Right lobe of liver (tissue), 6 donors: ENCODE measurements at places on chromosomes 5 and 9. TPM values are rescaled to one million over a fixed set of nuclear protein-coding genes. Genes with fewer than 3 reads are reported as not detected.
A peak's percentile ranks its signal among the peaks of the same experiment; 100 is the strongest.

SPINK5 gene
- 0.10 TPM for total RNA-seq

CORO2A gene
- total RNA-seq: 2.0 TPM

SPINK4 gene
- total RNA-seq: not detected

SLIT3 gene
- 0.50 TPM for total RNA-seq

- H3K36me3 ChIP-seq: no peaks in the 10 kb centered on the region
- DNase-seq: no peak
- peak overlapping the region; percentile 37 for H3K4me3 ChIP-seq
- no peaks in the 10 kb centered on the region for H3K27me3 ChIP-seq
- H3K4me1 ChIP-seq: no peaks in the 10 kb centered on the region
Measured at GRCh38 chr5:38554861-38555260, 1.6 kb downstream of the LIFR start.

DNA sequence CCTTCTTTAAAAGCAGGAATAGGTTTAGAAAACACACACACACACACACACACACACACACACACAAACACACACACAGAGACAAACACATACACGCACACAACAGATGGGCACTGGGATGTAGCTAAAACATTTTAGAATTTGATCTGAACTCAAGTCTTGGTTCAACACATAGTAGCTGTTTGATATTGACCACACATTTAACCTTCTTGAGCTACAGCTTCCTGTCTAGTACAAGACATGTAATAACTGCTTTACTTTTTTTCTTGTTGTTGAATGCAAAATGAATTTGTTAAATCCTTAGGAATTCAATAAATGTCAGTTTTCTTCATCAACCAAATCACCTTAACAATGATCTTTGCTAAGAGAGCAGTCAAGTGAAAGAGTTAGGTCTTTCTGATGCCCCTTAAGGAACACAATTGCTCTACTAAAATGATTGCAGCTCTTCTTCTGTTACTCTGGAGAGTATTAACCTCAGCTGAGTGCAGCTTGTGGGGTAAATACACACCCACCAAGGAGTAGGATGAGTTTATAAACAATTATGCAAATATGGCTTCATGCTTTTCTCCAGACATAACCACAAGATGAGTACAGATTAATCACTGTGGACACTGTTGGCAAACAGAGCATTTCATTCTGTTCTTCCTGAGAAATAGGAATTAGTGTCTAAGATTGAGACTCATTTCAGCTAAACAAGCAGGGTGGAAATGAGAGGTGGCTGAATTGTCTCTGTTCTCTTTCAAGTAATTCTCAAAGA, 302.9 kb upstream of the PAPPA start:
- no peak overlapping the region for H3K27ac ChIP-seq
- H3K4me3 ChIP-seq: no peak overlapping the region
- H3K27me3 ChIP-seq: no peaks in the 10 kb centered on the region
- no peaks in the 10 kb centered on the region for H3K36me3 ChIP-seq

DNA sequence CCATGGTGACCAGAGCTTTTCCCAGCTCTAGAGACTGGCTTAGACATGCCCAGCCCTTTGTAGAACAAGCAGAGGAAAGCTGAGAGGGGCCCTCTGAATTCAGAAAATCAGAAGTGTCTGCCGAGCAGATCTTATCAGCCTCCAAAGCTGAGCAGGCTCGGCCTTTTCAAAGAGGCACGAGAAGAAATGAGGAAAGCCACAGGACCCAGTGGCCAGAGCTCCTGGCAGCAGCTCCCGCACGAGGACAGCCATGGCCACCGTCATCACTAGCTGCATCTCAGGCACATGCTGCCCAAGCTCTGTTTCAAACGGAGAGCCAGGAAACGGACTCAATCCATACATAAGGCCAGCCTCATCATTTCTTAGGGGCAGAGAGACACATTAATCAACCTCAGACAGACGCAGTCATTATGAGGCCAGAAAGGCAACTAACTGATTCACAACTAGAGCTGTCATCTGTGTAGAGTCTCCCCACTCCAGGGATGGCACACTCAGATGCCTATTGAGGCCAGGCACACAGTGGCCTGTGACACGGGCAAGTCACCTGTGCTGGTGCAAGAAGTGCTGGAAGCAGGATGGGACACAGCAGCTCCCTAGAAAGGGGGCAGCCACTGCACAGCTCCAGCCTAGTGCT, 194.7 kb downstream of the FRMD3 start:
- H3K36me3 ChIP-seq: no peaks in the 10 kb centered on the region
- no peak for DNase-seq
- H3K4me3 ChIP-seq: no peak overlapping the region
- no peaks in the 10 kb centered on the region for H3K27me3 ChIP-seq

DNA sequence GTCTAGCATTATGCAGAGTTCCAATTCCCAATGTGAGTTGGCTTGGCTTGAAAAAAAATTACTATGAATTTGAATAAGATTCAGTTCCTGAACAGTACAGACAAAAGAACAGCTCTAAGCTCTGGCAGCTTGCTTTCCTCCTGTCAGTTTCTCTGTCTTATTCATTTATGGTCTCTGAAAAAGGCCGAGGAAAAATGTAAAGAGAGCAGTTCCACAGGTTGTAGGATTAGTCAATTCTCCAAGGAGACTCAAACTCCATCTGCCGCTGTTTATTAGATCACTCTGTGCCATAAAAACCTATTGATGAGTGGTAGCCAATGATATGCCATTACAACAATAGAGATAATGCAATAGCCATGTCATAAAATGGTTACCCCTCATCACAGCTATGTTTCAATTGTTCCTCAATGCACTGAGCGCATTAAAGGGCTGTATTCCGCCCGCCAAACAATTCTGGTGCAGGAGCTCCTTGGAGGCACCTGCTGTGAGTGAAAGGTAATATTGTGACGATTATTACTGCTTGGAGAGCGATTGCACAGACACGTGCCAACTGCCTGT, 188.2 kb downstream of the ARRDC3 start:
- no peaks in the 10 kb centered on the region for H3K27me3 ChIP-seq
- H3K4me1 ChIP-seq: no peaks in the 10 kb centered on the region
- H3K27ac ChIP-seq: no peak overlapping the region
- no peak for DNase-seq

DNA sequence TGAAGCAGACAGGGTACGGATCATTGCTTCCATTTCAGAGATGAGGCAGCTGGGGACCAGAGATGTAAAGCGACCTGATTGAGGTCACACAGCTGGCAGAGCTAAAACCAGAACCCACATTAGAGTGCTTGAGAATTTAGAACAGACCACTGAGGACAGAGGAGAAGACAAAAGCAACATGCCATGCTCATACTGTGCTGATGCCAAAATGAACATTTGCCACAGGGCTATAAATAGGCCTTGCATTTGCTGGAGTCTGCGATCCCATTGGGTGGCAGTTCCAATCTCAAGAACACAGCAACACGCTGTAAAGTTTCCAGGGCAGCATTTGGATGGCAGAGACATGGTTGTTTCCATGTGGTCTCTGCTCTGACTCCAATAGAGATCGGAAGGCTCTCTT, 222.4 kb upstream of the TBC1D2 start:
- no peak for DNase-seq
- H3K4me3 ChIP-seq: no peak overlapping the region
- H3K27me3 ChIP-seq: no peaks in the 10 kb centered on the region

DNA sequence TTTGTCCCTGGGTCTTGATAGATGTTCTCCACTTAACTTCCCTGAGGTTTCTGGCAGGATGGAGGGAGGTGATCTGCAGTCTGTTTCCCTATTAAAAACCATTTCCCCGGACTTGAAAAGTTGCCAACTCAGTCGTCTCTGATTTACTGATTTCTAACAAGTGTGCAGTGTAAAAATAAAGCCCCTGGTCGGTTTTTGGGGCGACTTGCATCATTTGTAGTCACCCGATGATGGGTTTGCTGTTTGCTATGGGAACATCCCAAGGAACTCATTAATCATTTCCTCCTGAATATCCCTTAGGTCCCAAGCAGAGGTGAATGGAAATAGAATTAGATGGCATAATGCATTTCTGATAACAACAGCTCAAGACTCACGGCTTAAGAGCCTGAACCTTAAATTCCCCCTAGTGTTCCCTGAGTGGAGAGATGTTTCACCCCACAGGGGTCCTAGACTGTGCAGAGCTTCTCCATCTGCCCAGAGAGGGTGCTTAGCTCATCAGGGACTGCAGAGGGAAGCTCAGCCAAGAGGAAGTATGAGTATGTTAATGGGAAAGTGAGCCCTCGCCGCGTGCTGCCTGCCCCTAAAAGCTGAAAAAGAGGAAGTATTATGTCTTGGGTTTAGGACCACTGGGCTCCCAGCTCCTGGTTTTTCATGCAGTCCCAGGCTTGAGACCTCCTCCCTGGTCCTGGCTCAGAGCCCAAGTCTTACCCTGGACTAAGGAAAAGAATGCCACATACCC, 115.1 kb upstream of the DAP start:
- DNase-seq: no peak
- H3K36me3 ChIP-seq: no peaks in the 10 kb centered on the region
- H3K4me3 ChIP-seq: no peak overlapping the region
- H3K27ac ChIP-seq: no peak overlapping the region
- H3K27me3 ChIP-seq: no peaks in the 10 kb centered on the region

- H3K36me3 ChIP-seq: no peaks in the 10 kb centered on the region
- no peak for DNase-seq
- no peak overlapping the region for H3K4me3 ChIP-seq
- H3K27me3 ChIP-seq: no peaks in the 10 kb centered on the region
- H3K27ac ChIP-seq: no peak overlapping the region
Measured at GRCh38 chr9:135218331-135219225, 131.1 kb downstream of the OLFM1 start.

GRCh38 chr9:126219648-126220063, 107.0 kb upstream of the MVB12B start:
- H3K27ac ChIP-seq: no peak overlapping the region
- H3K4me3 ChIP-seq: no peak overlapping the region
- H3K4me1 ChIP-seq: no peaks in the 10 kb centered on the region
- no peaks in the 10 kb centered on the region for H3K36me3 ChIP-seq

DNA sequence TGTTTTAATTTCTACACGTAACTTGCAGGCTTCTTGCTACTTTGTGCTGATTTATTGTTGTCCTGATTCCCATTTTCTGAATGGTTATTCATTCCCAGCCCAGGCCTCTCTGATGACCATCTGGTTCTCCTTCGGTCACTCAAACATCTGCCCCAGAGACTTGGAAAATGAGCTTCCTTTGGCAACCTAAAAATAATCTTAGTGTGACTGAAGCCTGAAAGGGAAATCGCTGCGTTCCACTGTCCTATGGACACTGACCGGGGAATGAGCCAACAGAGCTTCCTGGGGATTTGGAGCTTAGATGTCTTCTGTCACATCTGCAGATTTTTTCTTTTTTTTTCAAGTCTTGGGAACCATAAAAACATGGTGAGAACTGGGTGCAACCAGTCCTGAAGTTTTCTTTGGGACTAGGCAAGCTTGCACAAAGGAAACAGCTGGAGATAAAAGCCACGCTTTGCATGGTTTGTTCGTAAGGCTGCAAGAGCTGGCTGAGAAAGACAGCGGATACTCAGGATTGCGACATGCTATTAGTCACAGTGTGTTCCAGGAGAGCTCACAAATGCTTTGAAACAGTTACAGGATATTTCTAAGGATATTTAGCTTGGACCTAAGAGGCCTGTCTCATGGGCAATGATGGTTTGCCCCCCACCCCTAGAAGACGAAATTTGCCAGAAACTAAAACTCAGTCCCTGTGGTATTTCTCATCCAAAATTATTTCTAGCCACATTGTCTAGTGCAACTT, 146.2 kb downstream of the GOLPH3 start:
- no peak overlapping the region for H3K27ac ChIP-seq
- DNase-seq: no peak
- H3K36me3 ChIP-seq: no peaks in the 10 kb centered on the region
- no peak overlapping the region for H3K4me3 ChIP-seq
- no peaks in the 10 kb centered on the region for H3K27me3 ChIP-seq

DNA sequence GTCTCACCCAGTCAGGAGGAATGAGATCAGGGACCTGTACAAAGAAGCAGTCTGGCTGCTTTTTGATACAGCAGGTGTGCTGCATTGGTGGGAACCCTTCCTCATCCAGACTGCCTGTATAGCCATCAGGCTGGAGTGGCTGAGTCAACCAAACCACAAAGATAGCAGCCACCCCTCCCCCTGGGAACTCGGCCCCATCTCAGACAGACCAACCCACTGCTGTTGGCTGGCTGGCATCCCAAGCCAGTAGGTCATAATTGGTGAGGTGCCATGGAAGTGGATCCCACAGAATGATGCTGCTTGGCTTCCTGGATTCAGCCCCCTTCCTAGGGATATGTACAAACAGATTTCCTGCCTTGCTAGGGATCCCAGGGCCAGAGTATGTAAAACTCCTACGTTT, 60.9 kb downstream of the YTHDC2 start:
- no peak overlapping the region for H3K4me3 ChIP-seq
- DNase-seq: no peak
- no peaks in the 10 kb centered on the region for H3K27me3 ChIP-seq
- H3K4me1 ChIP-seq: no peaks in the 10 kb centered on the region

DNA sequence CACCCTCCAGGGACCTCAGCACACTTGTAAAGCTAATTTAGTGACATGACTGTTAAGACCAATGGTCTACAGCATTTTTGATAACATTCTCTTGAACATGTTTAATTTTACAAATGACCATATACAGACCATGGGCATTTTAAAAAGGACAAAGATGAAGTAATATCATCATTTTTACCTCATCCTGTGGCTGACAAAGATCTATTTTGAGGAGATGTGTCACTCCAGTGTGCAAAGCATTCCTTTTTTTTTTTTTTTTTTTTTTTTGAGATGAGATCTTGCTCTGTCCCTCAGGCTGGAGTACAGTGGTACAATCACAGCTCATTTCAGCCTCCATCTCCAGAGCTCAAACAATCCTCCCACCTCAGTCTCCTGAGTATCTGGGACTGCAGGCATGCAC, 118.2 kb upstream of the TBC1D2 start:
- no peak overlapping the region for H3K27ac ChIP-seq
- no peaks in the 10 kb centered on the region for H3K36me3 ChIP-seq
- DNase-seq: no peak
- H3K27me3 ChIP-seq: no peaks in the 10 kb centered on the region

DNA sequence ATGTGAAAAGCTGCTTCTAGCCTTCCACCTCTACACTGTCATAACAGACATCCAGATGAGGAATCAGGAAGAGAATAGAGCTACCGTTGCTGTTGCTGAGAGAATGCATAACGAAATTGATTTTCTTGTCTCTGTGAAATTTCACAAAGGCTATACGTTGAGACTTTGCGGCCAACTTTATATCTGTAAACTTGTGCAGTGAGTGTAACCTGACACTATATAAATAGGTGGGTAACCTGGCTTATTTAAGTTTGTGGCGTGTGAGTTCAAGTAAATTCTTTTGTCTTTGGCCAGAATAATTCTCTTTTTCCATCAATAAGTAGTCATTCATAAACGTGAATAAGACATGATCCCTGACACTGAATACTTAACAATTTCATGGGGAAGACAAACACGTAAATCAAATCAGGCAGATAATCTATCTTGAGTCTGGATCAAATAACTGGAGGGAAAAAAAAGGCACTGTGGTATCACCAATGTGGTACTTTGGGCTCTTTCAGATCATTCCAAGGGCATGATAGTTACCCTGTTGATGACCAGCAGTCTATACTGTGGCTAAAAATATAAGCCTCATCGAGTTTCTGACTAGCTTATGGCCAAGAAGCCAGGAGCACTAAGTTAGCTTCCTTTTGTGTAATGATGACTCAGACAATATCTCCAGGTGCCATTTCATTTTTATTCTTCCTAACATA, 98.2 kb upstream of the RASA1 start:
- H3K36me3 ChIP-seq: no peaks in the 10 kb centered on the region
- H3K4me3 ChIP-seq: no peak overlapping the region
- H3K27me3 ChIP-seq: no peaks in the 10 kb centered on the region
- H3K27ac ChIP-seq: no peak overlapping the region
- no peaks in the 10 kb centered on the region for H3K4me1 ChIP-seq
